Retina (tissue), 1 donor: ENCODE measurements at places on chromosomes 13 and 19.

DNA sequence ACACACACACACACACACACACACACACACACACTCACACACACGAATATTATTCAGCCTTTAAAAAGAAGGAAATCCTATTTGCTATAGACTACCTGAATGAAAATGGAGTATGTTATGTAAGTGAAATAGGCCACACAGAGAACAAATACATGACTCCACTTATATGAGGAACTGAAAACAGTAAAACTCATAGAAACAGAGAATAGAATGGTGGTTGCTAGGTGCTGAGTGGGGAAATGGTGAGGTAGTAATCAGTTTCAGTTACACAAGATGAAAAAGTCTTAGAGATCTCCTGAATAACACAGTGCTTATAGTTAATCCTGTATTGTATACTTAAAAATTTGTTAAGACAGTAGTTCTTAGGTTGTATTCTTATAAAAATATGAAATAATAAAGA lies 8.2 kb downstream of the ZNF677 start:
- no peak for DNase-seq

DNA sequence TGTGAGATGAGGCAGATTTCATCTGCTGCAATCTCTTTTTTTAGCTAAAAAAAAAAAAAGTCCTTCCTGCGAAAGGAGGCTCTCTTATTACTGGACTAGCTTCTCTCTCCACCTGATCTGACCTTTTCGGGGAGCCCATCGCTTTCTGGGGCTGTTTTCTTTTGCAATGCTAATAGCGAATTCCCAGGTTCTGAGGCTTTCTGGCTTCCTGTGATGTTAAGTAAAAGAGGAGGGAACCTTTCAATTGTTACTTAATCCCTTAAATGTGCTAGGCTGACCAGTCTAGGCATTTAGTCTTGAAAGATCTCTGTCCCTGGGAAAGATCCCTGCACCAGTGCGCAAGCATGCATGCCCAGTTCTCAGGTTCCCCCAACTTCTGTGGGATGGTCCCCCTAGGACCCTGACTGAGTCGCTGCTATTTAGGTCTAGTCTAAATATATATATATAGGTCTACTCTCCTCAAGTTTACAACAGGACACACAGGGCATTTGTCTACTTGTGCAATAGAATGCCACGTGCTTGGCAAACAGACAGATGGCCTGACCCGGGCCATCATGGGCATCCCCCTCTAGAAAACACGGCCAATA lies 224.7 kb downstream of the ZNF536 start:
- DNase-seq: no peak

- no peak for DNase-seq
Observed at GRCh38 chr13:101828119-101828518, 375.6 kb downstream of the ITGBL1 start.

GRCh38 chr19:18070181-18070580 lies 16.6 kb downstream of the IL12RB1 start:
- no peak for DNase-seq

DNA sequence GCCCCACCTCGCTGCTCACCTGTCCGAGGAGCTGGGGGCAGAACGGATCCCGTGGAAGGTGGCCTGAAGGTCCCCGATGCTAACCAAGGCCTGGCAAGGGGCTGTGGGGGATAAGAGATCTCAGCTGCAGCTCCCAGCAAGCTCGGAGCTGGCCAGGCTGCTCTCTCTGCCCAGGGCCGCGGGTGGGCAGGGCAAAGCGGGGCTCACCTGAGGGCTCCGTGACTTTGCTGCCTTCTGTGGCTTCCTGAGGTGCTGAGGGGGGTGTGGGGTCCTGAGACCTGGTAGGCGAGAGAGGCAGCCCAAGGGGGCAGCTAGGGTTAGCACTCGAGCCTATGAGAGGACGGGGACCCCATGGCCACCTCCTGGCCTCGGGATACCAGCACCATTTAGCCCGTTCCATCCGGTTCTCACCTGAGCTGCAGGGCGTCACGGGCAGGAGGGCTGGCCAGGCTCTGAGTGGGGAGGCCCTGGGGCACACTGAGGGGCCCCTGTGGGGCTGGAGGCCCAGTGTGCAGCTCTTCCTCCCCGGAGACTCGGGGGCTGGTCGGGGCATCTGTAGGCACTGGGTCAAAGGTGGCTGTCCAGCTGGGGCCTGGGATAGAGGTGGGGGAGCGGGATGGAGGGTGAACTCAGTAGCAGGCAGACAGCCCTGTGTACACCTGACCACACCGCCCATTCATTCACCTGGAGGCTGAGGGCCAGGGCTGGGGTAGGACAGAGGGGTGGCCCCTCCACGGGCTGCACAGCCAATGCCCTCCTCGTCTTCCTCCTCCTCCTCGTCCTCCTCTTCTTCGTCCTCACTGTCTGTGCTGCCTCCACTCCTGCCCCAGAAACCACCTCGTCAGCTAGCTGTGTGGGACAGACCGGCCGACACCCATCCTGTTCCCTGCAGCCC lies 3.1 kb upstream of the TMEM86B start:
- no peak for DNase-seq

DNA sequence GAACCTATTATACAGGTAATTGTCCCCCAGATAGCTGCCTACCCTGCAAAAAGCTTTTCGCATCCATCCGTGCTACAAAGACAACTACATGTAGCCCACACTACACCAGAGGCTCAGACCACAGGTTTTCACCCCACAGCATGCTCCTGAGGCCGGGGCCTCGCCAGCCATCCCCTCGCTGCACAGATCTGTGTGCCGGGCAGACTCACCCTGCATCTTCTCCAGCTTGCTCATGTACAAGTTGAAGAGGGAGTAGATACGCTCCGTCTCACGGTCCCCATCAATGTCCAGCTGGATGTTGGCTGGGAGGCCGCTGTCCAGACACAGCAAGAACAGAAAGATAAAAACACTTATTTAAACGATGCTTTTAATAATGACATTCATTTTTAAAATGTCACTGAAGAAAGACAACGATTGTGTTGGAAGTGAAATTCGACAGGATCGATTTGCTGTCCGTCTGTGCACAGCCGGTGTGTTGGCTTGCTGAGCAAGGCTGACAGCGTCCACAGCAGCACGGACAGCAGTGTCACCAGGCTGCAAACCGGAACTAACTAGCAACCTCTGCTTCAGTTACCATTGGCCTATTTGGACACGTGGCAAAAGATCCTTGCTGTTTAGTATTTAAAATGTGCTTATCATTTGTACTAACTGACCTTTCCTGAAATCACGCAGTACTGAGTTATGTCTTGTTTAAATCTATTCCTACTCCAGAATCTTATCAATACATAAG lies 18.6 kb upstream of the C13orf46 start:
- no peak for DNase-seq

- DNase-seq: no peak
Observed at GRCh38 chr19:38705197-38706019, 38.9 kb downstream of the CAPN12 start.
